ENCODE measurements at places on chromosomes 12 and 14. TPM values are rescaled to one million over a fixed set of nuclear protein-coding genes. Genes with fewer than 3 reads are reported as not detected.

- DNase-seq = no peak
Observed at GRCh38 chr12:2988494-2988893, 29.3 kb downstream of the TEAD4 start.

DNA sequence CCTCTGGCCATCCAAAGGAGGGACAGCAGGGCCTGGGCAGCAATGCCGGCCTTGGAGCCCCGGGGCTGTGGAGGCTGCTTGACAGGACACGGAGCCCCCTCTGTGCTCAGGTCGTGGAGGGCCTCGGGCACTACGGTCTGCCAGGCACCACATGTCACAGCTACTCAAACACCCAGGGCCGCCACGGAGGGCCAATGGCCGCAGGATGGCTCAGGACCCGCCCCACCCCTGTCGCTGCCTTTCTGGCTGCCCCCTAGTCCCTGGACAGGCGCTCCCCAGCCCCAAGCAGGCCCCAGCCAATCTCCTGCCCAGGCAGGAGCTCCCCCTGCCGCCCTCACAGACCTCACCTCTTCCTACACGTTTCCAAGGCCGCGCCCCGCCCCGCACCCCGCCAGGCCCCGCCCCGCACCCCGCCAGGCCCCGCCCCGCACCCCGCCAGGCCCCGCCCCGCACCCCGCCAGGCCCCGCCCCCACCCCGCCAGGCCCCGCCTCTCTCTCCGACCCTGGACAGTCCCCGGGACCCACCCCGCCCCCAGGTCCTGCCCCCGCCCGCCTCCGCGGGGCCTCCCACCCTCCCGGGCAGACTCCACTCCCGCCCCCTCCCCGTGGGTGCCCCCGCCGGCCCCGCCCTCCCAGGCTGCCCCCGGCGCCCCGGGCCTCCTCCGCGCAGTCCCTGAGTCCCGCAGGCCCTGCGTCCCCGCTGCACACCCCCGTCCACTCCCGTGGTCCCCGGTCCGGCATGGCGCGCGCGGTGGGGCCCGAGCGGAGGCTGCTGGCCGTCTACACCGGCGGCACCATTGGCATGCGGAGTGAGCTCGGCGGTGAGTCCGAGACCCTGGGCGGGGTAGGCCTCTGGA is at the start of gene ASPG:
Gene ASPG, plus strand, starts transcription at position 669 of the 857 bp plus-strand sequence. Its CDS starts 71 bp downstream, at position 740.
- DNase-seq = peak; percentile 55

DNA sequence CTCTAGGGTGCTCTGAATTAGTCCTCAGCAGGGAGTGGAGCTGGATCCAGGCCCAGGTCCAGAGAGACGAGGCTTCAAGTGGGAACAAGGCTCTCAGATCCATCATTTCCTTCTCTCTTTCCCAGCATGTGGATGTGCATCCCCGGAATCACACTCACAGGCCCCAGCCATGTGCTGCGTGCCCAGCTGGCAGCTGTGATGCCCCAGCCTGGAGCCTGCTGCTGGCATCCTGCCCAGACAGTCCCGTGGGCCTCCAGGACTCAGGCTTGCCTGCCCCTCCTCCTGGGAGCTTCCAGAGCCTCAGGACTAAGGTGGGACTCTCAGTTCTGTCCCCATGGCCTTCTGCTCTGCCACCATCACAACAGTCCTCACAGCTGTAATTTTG is 6.2 kb upstream of the KRT84 start:
- DNase-seq = peak; percentile 83

GRCh38 chr14:92973798-92974372 is 50.9 kb downstream of the CHGA start:
- no peak for DNase-seq

DNA sequence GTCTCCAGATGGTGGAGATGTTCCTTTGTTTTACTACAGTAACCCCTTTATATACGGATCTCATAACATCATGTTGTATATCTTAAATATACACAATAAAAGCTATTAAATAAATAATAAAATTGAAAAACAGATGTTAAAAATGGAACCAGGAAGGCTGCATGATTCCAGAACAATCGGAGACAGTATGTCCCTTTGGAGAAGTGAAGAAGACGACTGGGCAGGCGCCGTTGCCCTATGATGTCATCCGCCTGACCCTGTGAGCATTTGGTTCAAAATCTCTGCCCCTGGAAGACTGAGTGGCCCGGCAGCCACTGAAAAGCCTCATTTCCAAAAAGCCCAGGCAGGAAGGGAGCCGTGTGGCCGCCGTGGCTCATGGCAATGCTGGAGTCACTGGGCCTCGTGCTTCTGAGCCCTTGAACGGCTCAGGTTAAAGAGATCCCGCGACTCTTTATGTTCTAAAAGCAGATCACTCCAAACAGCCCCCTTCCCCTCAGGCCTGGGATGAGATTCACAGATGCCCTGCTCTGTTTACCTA is 30.8 kb downstream of the RIMBP2 start:
- DNase-seq = no peak

GRCh38 chr14:69468949-69469348 is 15.6 kb upstream of the PLEKHD1 start:
- DNase-seq = no peak

GRCh38 chr12:31536672-31537071 is 54.3 kb downstream of the DENND5B start:
- DNase-seq = peak; percentile 35

DNA sequence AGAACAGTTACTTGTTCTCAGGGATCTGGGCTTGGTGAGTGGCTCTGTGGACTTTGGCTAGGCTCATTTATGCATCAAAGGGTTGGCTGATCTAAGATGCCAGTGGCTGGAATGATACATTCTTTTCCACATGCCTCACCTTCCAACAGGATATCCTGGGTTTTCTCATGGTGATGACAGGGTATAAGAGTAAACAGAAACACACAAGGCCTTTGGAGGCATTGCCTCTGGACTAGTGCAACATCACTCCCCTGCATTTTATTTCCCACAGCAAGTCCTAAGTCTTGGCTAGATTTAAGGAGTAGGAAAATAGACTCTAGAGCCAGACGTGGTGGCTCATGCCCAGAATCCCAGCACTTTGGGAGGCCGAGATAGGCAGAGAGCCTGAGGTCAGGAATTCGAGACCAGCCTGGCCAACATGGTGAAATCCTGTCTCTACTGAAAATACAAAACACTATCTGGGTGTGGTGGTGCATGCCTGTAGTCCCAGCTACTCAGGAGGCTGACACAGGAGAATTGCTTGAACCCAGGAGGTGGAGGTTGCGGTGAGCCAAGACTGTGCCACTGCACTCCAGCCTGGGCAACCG is 47.9 kb downstream of the RPH3A start:
- DNase-seq = no peak

- no peak for DNase-seq
Observed at GRCh38 chr12:131639270-131639940, 71.5 kb upstream of the SFSWAP start.

DNA sequence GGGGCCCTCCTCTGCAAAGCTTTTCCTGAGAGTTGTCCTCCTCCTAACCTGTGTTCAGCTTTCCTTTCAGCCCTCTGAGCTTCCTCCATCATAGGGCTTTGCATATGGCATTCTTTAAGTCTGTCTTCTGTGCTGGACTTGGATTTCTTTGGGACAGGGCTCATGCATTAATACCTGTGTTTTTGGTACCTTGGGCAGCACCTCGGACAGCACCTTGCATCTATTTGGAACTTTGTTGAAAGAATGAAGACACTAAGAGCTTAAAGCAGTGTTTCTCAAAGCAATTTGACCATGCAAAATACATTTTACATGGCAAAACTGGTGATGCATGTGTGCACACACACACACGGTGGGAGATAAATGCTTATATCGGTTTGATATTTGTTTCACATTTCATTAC is 115.0 kb upstream of the SRRM4 start:
- DNase-seq = peak; percentile 7

- peak; percentile 34 for DNase-seq
Observed at GRCh38 chr12:124663206-124663605, 95.8 kb upstream of the NCOR2 start.

DNA sequence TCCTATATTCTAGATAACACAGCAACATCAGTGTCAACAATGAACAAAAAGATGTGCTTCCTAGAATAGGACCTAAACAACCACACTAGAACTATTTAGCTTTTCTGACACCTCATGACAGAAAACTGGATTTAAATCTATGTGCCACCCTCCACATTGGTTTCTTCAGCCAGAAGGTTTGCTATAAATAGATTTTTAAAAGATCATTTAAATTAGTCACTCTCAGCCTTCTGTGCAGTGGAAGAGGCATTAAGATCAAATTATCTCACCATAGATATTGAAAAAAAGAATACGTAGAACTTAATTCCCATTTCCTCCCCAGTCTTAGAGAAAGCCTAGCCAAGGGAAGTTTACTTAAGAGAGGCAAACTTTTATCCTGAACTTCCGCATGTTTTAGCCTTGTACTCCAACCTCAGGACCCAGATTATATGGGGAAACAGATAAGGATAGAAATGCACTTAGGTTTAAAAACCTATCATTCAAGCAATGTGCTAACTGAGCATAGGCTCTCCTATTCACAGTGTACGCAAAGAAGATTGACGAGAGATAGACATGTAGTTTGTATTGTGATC is 59.6 kb downstream of the NELL2 start:
- DNase-seq = peak; percentile 54

DNA sequence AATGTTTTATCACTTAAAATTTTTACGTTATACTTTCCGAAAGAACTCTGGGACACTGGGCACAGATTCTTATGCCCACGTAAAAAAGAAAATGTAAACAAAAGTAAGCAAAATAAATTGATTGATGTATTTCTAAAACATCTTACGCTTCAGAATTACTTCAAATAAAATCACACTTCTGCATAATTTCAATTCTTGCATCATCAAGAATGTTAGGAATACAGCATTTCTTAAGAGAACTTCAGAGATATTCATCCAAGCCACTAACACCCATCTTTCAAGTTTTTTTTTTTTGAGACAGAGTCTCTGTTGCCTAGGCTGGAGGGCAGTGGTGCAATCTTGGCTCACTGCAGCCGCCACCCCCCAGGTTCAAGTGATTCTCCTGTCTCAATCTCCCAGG is 180.6 kb downstream of the MED13L start:
- DNase-seq = no peak

DNA sequence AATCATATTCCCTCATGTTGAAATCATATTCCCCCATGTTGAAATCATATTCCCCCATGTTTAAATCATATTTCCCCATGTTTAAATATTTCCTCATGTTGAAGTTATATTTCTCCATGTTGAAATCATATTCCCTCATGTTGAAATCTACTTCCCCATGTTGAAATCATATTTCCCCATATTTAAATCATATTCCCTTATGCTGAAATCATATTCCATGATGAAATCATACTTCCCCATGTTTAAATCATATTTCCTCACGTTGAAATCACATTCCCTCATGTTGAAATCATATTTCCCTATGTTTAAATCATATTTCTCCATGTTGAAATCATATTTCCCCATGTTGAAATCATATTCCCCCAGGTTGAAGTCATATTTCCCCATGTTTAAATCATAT is 34.6 kb upstream of the ADGRD1 start:
- no peak for DNase-seq

- peak; percentile 34 for DNase-seq
Observed at GRCh38 chr12:2052826-2053678, at the start of gene CACNA1C. Gene CACNA1C, plus strand, starts transcription at chr12:2052987. Its CDS starts 576 bp downstream, at chr12:2053563.

DNA sequence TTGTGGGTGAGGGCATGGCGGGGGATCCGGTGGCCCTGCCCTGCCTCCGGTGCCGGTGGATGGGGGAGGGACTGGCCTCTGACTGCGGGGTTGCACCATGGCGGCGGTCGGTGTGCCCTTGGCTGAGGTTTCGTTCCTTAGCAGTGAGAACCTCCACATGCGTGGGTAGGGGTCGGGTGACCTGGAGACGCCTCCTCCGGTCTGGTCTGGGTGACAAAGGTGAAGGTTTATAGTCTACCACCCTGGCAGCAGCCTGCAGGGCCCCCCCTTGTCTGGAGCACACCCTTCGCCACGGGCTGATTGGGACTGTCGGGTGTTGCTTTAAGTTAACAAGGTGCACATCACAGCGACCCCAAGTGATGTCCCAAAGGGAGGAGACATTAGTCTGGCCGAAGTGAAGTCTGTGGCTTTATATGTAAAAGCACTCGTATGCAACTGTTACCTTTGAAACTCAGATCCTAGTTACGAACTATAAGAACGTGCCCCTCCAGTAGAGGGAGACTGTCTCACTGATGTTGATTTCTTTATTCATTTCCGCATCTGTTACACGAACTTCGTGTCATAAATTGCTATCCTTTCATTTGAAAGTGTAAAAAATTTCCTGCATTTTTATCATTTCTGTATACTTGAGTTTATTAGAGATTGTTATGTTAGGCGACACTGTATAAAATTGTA is 74.4 kb downstream of the WDR20 start:
- no peak for DNase-seq

DNA sequence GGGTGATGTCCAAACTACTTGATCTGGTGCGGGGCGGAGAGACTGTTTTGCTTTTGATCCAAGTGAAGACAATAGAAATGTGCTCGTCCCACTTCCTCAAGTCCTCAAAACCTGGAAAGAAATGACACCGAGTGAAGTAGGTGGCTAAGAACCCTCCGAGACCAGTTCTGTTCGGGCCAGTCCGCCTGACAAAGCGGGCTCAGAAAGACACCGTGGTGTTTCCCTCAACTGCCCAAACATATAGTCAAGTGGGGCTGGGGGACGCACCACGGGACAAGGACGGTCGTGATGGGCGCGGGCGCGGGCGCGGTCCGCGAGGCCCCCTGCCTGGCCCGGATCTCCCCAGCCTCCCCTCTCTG is 1.6 kb downstream of the PHLDA1 start:
- peak; percentile 59 for DNase-seq

GRCh38 chr12:82357340-82357739 is 847 bp downstream of the CCDC59 start:
- no peak for DNase-seq

DNA sequence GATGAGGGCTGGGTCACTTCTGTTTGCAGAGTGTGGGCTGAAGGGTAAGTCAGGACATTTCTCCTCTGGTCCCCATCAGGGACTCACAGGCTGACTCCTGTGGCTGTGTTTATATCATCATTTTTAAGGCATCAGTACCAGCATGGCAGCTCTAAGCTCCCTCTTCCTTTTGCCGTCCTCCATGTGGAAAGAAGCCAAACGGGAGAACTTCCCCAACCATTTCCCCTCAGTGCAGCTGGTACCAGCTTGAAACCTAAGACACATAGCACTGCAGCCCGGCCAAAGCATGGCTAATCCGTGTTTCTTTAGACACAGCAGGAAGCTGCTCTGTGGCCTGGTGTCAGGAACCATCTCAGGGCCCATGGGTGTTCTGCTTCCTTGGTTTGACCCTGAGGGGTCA is 31.9 kb upstream of the ATP2A2 start:
- DNase-seq = peak; percentile 65

DNA sequence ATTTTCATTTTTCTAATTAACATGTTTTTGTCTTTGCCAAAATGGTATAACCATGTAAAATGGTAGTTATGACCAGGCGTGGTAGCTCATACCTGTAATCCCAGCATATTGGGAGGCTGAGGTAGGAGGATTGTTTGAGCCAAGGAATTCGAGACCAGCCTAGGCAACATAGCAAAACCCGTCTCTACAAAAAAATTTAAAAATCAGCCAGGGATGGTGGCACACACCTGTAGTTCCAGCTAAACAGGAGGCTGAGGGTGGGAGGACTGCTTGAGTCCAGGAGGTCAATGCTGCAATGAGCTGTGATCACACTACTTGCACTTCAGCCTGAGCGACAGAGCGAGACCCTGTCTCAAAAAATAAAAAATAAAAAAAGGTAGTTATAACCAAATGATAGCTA is 23.1 kb downstream of the PPTC7 start:
- DNase-seq = no peak

GRCh38 chr14:78106381-78106780 is 63.8 kb upstream of the NRXN3 start:
- no peak for DNase-seq

The LRIG3 gene
- 330 TPM for total RNA-seq

The DTX3 gene
- 5.2 TPM for total RNA-seq

The PLEKHG7 gene
- total RNA-seq = not detected

The PAH gene
- not detected for total RNA-seq

The PFDN5 gene
- total RNA-seq = 288 TPM

The TAS2R8 gene
- total RNA-seq = not detected

The KLRC1 gene
- total RNA-seq = 1.7 TPM

The TPH2 gene
- not detected for total RNA-seq
